ENCODE measurements at places on chromosomes 5 and 9. TPM values are rescaled to one million over a fixed set of nuclear protein-coding genes. Genes with fewer than 3 reads are reported as not detected.

GRCh38 chr9:93028448-93029006 lies 30.0 kb upstream of the SUSD3 start:
- no peak overlapping the region for H3K27ac ChIP-seq
- peaks cover 4% of the 10 kb centered on the region for H3K4me1 ChIP-seq
- DNase-seq, result no peak
- peaks cover 68% of the 10 kb centered on the region for H3K27me3 ChIP-seq
- H3K4me3 ChIP-seq, result no peak overlapping the region
- no peaks in the 10 kb centered on the region for H3K36me3 ChIP-seq

The ANKRD31 gene
- 0.04 TPM for polyA plus RNA-seq

DNA sequence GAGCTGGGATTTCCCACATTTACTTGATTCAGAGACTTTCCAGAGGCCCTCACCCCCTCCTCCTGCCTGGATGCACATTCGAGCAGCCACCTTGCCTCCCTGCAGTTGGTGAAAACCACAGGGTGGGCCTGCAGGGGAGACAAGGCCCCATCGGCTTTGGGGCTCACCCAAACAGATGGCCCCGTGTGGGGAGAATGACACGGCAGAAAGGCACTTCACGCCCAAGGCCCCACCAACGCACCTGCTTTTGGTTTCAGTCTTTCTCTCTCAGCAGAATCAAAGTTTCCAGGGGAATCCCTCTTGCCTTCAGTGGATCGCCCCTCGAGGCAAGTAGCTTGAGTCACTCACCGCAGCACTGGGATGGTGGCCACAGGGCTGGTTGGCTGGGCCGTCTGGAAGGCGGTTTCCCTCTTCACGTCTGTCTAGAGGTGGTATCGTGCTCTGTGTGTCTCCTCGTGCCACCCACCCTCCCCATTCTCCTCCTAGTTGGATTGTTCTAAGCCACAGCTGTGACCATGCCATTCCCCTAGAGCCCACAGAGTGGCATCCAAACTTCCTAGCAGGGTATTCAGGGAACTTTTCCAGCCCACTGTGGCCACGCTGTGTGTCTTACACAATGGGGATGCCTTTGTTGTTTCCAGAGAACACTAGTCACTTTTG lies 31.8 kb downstream of the SEC61B start:
- DNase-seq, result peak; percentile 20
- no peaks in the 10 kb centered on the region for H3K27me3 ChIP-seq
- no peak overlapping the region for H3K4me3 ChIP-seq
- peaks cover 5% of the 10 kb centered on the region for H3K4me1 ChIP-seq
- no peak overlapping the region for H3K27ac ChIP-seq

DNA sequence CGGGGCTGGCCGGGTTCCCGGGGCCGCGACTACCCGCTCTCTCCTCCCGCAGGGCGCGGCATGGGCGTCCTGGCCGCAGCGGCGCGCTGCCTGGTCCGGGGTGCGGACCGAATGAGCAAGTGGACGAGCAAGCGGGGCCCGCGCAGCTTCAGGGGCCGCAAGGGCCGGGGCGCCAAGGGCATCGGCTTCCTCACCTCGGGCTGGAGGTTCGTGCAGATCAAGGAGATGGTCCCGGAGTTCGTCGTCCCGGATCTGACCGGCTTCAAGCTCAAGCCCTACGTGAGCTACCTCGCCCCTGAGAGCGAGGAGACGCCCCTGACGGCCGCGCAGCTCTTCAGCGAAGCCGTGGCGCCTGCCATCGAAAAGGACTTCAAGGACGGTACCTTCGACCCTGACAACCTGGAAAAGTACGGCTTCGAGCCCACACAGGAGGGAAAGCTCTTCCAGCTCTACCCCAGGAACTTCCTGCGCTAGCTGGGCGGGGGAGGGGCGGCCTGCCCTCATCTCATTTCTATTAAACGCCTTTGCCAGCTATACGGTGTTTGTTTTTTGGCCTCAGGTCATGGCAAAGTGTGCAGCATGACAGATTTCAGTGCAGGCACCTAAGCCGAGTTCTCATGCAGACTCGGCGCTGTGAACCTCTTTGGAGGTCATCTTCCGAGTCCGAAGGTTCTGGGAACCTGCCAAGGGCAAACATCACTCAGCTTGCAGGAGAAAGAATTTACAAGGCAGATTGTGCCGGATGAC lies 516 bp downstream of the MRPL41 start:
- DNase-seq, result peak; percentile 54
- H3K4me1 ChIP-seq, result peaks cover 2% of the 10 kb centered on the region
- H3K27ac ChIP-seq, result peak overlapping the region; percentile 97
- no peaks in the 10 kb centered on the region for H3K27me3 ChIP-seq
- H3K36me3 ChIP-seq, result peaks cover 46% of the 10 kb centered on the region
- peak overlapping the region; percentile 96 for H3K4me3 ChIP-seq

DNA sequence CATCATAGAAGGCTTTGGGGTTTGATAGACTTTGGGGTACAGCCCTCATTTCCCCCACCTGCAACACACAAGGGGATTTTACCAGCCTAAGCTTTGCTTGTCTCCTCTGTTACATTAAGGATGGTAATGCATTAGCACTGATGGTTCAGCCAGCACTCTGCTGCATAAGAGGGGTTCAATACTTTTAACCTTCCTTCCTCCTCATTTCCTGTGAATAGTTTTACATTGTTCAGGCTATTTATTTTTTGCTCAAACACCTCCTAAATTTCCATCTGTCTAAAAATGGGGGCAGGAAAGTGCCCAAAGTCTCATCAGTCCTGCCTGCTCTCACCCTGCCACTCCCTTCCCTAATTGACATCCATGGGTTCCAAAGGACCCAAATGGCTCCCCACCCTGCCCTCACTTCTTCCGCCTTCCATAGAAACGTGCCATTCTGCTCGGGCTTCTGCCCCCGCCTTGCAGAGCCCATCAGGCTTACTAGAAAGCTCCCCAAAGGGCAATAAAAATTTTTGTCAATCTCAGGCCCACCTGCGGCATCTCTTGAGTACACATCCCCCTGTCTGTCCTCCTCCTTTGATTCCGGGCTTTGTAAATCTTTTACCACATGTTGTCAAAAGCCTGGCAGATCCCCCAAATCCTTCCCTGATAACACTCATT lies 239.5 kb upstream of the SLC24A2 start:
- H3K27me3 ChIP-seq, result no peaks in the 10 kb centered on the region
- DNase-seq, result no peak
- no peaks in the 10 kb centered on the region for H3K4me1 ChIP-seq
- no peaks in the 10 kb centered on the region for H3K36me3 ChIP-seq
- no peak overlapping the region for H3K4me3 ChIP-seq

DNA sequence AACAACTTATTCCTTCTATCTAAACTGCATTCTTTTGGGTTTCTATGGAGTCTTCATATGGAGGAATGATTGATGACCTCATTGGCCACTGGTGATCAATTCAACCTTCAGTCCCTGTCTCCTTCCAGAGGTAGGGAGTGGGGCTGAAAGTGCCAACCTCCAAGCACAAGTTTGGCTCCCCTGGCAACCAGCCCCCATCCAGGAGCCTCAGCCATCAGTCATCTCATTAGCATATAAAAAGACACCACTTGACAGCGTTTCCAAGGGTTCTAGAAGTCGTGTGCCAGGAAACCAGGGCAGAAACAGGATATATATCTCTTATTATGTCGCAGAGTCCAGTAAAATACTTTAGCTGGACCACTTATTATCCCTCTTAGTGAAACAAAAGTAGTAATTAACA lies 9.8 kb downstream of the SLC31A2 start:
- DNase-seq, result no peak
- H3K4me1 ChIP-seq, result no peaks in the 10 kb centered on the region
- H3K36me3 ChIP-seq, result peaks cover 50% of the 10 kb centered on the region

DNA sequence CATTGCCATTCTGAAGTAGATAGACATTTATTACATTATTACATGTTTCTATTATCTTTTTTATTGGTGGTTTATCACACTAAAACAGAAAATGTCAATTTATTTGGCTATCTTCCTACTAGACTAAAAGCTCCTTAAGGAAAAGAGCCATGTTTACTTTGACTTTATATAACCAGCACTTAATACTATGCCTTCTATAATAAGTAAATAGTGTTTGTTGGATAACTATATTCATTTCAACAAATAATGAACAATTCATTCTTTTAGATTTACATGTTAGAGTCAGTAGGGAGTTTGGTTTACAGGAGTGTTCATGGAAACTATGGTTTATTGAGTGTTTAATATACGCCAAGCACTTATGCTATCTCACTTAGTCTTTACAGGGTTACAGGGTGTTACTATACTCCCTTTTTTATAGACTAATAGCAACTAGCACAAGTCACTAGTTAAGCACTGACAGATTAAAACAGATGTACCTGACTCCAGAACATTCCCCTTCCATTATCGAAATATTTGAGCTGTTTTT lies 7.3 kb downstream of the PPIP5K2 start:
- no peak overlapping the region for H3K4me3 ChIP-seq
- H3K27me3 ChIP-seq, result no peaks in the 10 kb centered on the region
- no peaks in the 10 kb centered on the region for H3K4me1 ChIP-seq
- no peak overlapping the region for H3K27ac ChIP-seq
- no peak for DNase-seq

The GPR151 gene
- polyA plus RNA-seq, result not detected

DNA sequence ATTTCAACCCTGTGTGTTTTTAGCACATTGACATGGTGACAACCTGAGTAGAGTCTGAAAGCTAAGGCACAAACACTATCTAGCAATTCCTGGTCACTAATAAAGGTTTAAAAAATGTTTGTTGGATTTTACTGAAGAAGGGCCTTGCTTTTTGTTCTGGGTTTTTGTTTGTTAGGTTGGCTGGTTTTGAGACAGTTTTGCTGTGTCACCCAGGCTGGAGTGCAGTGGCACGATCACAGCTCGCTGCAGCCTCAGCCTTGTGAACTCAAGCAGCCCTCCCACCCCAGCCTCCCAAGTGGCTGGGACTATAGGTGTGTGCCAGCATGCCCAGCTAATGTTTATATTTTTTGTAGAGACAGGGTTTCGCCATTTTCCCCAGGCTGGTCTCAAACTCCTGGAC lies 39.0 kb downstream of the PRKACG start:
- H3K36me3 ChIP-seq, result no peaks in the 10 kb centered on the region
- peaks cover 9% of the 10 kb centered on the region for H3K4me1 ChIP-seq
- H3K4me3 ChIP-seq, result no peak overlapping the region
- no peak for DNase-seq

The PCDHA11 gene
- polyA plus RNA-seq, result not detected

GRCh38 chr5:170470808-170471404 lies 32.9 kb upstream of the KCNIP1 start:
- no peak overlapping the region for H3K4me3 ChIP-seq
- H3K27ac ChIP-seq, result no peak overlapping the region
- H3K4me1 ChIP-seq, result no peaks in the 10 kb centered on the region
- DNase-seq, result no peak
- peaks cover 16% of the 10 kb centered on the region for H3K27me3 ChIP-seq

The PRDM9 gene
- polyA plus RNA-seq, result 1.2 TPM

GRCh38 chr5:147628058-147628895 lies 118.4 kb upstream of the DPYSL3 start:
- H3K36me3 ChIP-seq, result no peaks in the 10 kb centered on the region
- peak; percentile 55 for DNase-seq
- H3K4me3 ChIP-seq, result no peak overlapping the region
- H3K27me3 ChIP-seq, result no peaks in the 10 kb centered on the region

The PCDHGB2 gene
- polyA plus RNA-seq, result 0.29 TPM

The INSL4 gene
- polyA plus RNA-seq, result not detected

- H3K4me3 ChIP-seq, result no peak overlapping the region
- peaks cover 45% of the 10 kb centered on the region for H3K4me1 ChIP-seq
- no peak for DNase-seq
- peak overlapping the region; percentile 99 for H3K27ac ChIP-seq
- H3K27me3 ChIP-seq, result no peaks in the 10 kb centered on the region
Measured at GRCh38 chr9:91191411-91192380, 170.0 kb downstream of the AUH start.

The NRARP gene
- 13.8 TPM for polyA plus RNA-seq

GRCh38 chr5:163770625-163771024 lies 265.2 kb downstream of the MAT2B start:
- H3K27ac ChIP-seq, result no peak overlapping the region
- H3K36me3 ChIP-seq, result no peaks in the 10 kb centered on the region
- no peak for DNase-seq

GRCh38 chr5:102799017-102799416 lies 43.9 kb downstream of the PAM start:
- no peak for DNase-seq
- no peaks in the 10 kb centered on the region for H3K36me3 ChIP-seq
- no peaks in the 10 kb centered on the region for H3K4me1 ChIP-seq
- no peak overlapping the region for H3K4me3 ChIP-seq

DNA sequence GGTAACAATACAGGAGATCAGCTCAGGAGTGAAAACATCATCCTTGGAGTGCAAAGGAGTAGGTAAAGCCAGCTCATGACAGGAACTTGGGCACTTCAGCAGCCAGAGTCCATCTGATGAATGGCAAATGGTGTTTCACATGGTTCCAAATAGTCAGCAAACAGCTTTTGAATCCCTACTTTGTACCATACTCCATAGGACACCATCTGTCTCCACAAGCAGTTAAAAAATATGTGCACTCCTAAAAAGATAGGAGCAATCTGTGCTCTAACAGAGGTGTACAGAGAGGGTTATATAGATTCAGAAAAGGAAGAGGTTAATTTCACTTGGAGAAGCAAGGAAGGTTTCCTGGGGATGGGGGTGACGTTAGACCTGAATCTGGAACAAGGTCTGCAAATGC lies 21.6 kb upstream of the B4GALT1 start:
- no peaks in the 10 kb centered on the region for H3K27me3 ChIP-seq
- H3K4me1 ChIP-seq, result peaks cover 10% of the 10 kb centered on the region
- H3K36me3 ChIP-seq, result no peaks in the 10 kb centered on the region
- no peak overlapping the region for H3K27ac ChIP-seq
- no peak overlapping the region for H3K4me3 ChIP-seq

GRCh38 chr9:130183133-130183762 lies 11.0 kb downstream of the NCS1 start:
- H3K27ac ChIP-seq, result no peak overlapping the region
- DNase-seq, result no peak
- no peaks in the 10 kb centered on the region for H3K27me3 ChIP-seq

GRCh38 chr9:110592044-110592830 lies 12.7 kb upstream of the SVEP1 start:
- no peak for DNase-seq
- H3K36me3 ChIP-seq, result no peaks in the 10 kb centered on the region
- H3K4me3 ChIP-seq, result no peak overlapping the region
- H3K4me1 ChIP-seq, result no peaks in the 10 kb centered on the region
- H3K27me3 ChIP-seq, result no peaks in the 10 kb centered on the region

The NUTM2F gene
- not detected for polyA plus RNA-seq

DNA sequence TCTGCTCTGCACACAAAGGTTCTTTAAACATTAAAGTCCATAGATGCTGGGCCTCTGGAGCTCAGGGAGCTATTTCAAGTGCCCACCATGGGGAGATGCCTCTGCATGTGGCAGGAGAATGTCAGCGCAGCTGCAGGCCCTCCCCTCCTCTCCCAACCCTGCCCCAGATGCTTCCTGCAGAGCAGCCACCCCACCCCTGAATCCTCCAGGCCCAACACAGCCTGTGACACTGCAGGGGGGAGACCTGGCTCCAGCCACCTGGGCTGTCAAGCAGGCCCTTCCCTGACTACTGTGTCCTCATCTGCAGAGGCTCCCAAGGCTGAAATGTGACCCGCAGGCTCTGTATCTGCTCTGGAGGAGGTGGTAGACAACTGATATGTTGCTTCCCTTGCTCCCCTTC lies 213.9 kb downstream of the GABBR2 start:
- H3K4me1 ChIP-seq, result no peaks in the 10 kb centered on the region
- H3K4me3 ChIP-seq, result no peak overlapping the region
- DNase-seq, result no peak

The LECT2 gene
- polyA plus RNA-seq, result not detected

The FOXD4 gene
- polyA plus RNA-seq, result 0.81 TPM

- H3K27ac ChIP-seq, result no peak overlapping the region
- no peak for DNase-seq
- no peaks in the 10 kb centered on the region for H3K4me1 ChIP-seq
- H3K4me3 ChIP-seq, result no peak overlapping the region
- peaks cover 12% of the 10 kb centered on the region for H3K27me3 ChIP-seq
Measured at GRCh38 chr5:137737349-137738131, 1.7 kb upstream of the KLHL3 start.

All from K562 (cell line).